Astrocyte (in vitro differentiated cells and primary cell): ENCODE measurements at places on chromosomes 1 and 21. TPM values are rescaled to one million over a fixed set of nuclear protein-coding genes. Genes with fewer than 3 reads are reported as not detected.

The TMEM35B gene
- 15.6 and 17.0 TPM in 2 replicates for total RNA-seq

The KRTAP19-1 gene
- not detected in 2 replicates for total RNA-seq

The TGFB2 gene
- total RNA-seq: 308 and 330 TPM in 2 replicates

- peaks cover 19% of the 10 kb centered on the region for H3K36me3 ChIP-seq
- no peak overlapping the region for H3K27ac ChIP-seq
- no peak for DNase-seq
- H3K4me3 ChIP-seq: no peak overlapping the region
- no peaks in the 10 kb centered on the region for H3K27me3 ChIP-seq
- H3K4me1 ChIP-seq: peaks cover 3% of the 10 kb centered on the region
Observed at GRCh38 chr1:153617663-153618062, 1.5 kb upstream of the S100A14 start.

- no peaks in the 10 kb centered on the region for H3K4me1 ChIP-seq
- no peak overlapping the region for H3K27ac ChIP-seq
- peaks cover 10% of the 10 kb centered on the region for H3K27me3 ChIP-seq
- no peaks in the 10 kb centered on the region for H3K36me3 ChIP-seq
- no peak for DNase-seq
Observed at GRCh38 chr21:42188663-42189062, 30.3 kb upstream of the ABCG1 start.

DNA sequence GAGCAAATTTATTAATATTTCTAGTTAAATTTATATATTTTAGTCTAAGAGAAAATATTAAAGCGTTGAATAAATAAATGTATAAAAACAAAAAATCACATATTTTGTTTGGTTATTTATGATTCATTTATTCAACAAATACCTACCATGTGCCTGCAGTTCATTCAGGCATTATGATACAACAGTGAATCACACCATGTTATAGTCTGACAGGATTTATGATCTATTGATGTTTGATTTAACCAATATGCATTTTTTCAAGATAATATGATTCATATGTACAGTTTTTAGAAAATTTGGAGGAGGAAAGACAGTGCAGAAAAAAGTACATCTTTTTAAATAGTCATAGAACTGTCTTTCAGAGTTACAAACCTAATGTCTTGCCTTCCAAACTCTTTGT, 7.4 kb upstream of the TRIM58 start:
- H3K27ac ChIP-seq: no peak overlapping the region
- no peaks in the 10 kb centered on the region for H3K27me3 ChIP-seq
- no peak for DNase-seq
- H3K4me3 ChIP-seq: no peak overlapping the region

DNA sequence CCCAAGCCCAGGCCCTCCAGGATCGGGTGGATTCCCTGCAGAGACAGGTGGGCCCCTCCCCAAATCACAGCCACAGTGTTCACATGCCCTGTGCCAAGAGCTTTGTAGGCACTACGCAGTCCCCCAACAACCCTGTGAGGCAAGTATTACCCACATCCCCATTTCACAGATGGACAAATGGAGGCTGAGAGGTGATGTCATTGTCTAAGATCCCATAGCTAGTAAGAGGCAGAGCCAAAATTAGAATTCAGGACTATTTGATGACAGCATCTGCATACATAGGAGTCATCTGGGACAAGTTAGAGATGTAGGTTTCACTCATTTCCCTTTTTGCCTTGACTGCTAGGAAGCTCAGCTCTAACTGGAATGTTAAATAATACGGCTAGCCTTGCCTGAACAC, 12.0 kb downstream of the MFAP2 start:
- H3K4me1 ChIP-seq: peaks cover 30% of the 10 kb centered on the region
- peaks cover 5% of the 10 kb centered on the region for H3K36me3 ChIP-seq
- DNase-seq: no peak
- H3K27ac ChIP-seq: no peak overlapping the region

DNA sequence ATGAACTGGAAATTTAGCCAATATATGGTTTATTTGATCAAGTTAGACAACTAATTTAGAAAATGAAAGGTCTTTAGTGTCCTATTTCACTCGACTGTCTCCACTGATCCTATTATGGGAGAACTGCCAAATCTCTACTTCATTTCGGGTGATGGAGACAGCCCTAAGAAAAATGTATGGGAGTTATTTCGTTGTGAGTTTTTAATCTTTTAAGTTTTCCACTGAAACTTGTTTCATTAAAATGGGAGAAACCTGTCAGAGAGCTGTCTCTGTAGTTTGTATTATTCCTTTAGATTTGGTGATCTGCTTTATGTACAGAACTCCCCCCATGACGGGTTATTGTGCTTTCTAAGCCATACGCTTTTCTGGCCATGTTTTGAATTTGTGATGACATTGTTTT, 899.7 kb downstream of the ADGRL2 start:
- H3K4me3 ChIP-seq: no peak overlapping the region
- no peaks in the 10 kb centered on the region for H3K27me3 ChIP-seq
- no peak for DNase-seq

GRCh38 chr1:197200272-197200899, 53.9 kb upstream of the ASPM start:
- no peaks in the 10 kb centered on the region for H3K27me3 ChIP-seq
- H3K36me3 ChIP-seq: no peaks in the 10 kb centered on the region
- H3K4me1 ChIP-seq: peaks cover 8% of the 10 kb centered on the region
- peak; percentile 60 for DNase-seq
- peak overlapping the region; percentile 81 for H3K4me3 ChIP-seq
- peak overlapping the region; percentile 94 for H3K27ac ChIP-seq

DNA sequence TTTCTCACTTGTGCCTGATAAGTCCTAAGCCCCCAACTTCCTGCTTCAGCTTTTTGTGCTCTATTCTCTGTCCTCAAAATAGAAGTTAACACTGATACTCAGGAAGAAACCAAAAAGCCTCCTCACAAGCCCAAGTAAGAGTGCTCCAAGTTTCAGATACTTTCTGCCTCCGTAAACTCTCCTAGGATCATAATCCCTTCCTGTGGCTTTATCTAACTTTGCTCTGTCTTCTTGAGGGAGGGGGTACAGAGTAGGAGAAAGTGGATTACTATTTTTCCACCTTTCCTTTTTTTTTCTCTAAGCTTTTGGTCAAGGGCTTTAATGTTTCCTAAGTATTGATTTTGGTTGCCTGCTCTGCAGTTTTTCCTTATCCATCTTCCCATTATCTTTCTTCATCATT, 54.6 kb downstream of the DPH5 start:
- H3K27me3 ChIP-seq: no peaks in the 10 kb centered on the region
- no peaks in the 10 kb centered on the region for H3K4me1 ChIP-seq
- H3K36me3 ChIP-seq: peaks cover 24% of the 10 kb centered on the region

GRCh38 chr1:227270554-227270953, 47.7 kb downstream of the CDC42BPA start:
- H3K27me3 ChIP-seq: no peaks in the 10 kb centered on the region
- H3K4me3 ChIP-seq: no peak overlapping the region
- DNase-seq: no peak
- no peak overlapping the region for H3K27ac ChIP-seq
- H3K4me1 ChIP-seq: no peaks in the 10 kb centered on the region
- no peaks in the 10 kb centered on the region for H3K36me3 ChIP-seq
